Cortex of kidney (tissue), 1 donor: ENCODE measurements at places on chromosomes 13 and 19.

GRCh38 chr19:49201042-49201441, 43.5 kb downstream of the TRPM4 start:
- no peak for DNase-seq

- DNase-seq = no peak
Measured at GRCh38 chr13:77902319-77902963, 16.2 kb downstream of the EDNRB start.

DNA sequence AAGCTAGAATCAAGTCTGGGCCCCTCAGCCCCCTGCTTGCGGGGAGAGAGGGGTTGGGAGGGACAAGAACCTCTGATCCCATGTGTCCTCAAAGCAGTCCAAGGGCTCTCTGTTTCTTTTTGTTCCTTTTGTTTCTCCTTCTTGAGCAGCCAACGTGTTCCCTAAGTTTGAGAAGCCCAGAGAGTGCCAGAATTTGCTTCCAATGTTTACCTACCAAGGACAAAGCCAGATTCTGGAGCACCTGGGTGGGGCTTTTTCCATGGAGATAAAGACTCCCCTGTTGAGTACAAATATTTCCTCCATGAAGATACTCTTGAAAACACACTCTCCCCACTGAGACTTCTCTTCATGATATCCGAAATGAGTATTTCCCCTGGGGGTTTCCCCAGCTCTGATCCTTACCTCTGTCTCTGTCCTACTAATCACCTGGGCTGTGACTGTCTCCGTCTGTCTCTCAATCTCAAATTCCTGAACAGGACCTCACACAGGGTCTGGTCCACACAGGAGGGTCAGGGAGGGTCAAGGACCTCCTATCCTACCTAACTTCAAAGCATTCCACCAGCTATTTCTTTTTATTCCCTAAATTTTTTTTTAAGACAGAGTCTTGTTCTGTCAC, 27.4 kb downstream of the CD177 start:
- DNase-seq = no peak

- DNase-seq = no peak
Measured at GRCh38 chr19:43407416-43408005, 7.2 kb upstream of the TEX101 start.

DNA sequence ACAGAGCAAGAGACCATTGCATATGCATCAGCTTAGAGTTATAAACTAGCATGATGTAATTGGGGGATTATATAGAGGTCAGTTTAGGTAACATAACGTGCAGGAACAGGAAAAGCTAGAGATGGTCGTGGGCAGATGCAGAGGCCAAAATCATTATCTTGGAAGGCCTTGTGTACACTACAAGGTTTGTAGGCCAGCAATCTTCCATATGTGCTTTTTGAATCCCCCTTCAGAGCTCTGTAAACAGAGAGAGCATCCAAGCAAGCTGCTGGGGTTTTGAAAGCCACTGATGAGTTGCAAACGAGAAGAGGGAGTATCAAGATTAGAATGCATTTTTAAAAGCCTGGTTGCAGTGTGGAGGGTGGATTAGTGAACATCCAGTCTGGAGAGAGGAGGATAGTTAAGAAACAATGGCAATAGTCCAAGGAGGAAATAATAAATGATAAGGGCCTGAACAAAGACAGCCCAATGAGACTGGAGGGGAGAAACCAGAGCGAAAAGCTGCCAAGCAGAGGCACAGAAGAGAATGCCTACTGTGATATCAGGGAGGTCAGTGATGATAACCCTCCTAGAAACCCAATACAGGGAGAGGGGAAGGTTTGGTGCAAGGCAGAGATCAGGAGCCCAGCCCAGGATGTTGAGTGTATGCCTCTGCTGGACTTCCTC, 109.6 kb downstream of the ZAR1L start:
- no peak for DNase-seq

- no peak for DNase-seq
Measured at GRCh38 chr19:47331931-47332547, at the start of gene C5AR2. TSS of gene C5AR2 (plus strand) at chr19:47332175. CDS start at chr19:47340800, 8,625 bp downstream.
